ENCODE measurements at places on chromosomes 1 and 21. TPM values are rescaled to one million over a fixed set of nuclear protein-coding genes. Genes with fewer than 3 reads are reported as not detected.

GRCh38 chr1:157301477-157302198 lies 163.4 kb upstream of the ETV3 start:
- no peak overlapping the region for H3K27ac ChIP-seq
- DNase-seq = no peak
- H3K36me3 ChIP-seq = no peaks in the 10 kb centered on the region
- no peak overlapping the region for H3K4me3 ChIP-seq
- no peaks in the 10 kb centered on the region for H3K4me1 ChIP-seq

DNA sequence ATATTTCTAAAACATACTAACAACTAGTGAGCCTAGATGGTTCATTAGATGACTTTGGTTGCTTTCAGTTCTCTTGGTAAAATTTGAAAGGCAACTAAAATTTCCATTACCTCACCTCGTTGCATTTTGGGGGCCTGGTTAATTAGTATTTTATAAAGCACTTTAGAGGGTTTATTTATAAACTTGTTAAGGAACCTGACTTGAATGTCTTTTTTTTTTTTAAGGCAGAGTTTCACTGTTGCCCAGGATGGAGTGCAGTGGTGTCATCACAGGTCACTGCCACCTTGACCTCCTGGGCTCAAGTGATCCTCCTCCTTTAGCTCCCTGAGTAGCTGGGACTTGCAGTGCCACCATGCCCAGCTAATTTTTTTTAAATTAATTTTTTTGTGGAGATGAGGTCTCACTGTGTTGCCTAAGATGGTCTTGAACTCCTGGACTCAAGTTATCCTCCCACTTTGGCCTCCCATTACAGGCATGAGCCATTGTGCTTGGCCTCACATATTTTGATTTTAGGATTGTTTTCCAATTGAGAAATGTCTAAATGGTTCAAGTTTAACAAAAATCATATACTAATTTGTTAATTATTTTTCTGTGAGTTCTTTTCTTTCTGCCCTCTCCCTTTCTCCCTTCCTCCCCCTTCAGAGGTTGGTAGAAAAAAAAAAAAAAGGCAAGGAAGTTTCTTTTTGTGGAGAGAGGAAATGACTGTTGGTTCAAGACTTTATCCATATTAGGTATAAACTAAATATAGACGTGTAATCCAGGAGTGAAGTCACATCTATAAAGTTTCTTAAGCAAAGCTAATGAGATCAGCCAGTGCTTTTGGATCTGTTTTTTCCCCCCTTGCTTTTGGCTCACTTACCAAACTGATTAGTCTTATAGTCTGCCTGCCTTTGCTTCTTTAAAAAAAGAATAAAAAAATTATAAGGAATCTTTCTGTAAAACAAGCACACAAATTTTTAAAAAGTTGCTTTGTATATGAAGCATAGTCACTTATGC lies 24.7 kb downstream of the CLIC4 start:
- no peaks in the 10 kb centered on the region for H3K36me3 ChIP-seq
- H3K27ac ChIP-seq = no peak overlapping the region
- peaks cover 26% of the 10 kb centered on the region for H3K4me1 ChIP-seq
- no peaks in the 10 kb centered on the region for H3K27me3 ChIP-seq
- no peak overlapping the region for H3K4me3 ChIP-seq

GRCh38 chr1:215568299-215568692 lies 1.2 kb downstream of the KCTD3 start:
- no peak for DNase-seq
- H3K4me3 ChIP-seq = peak overlapping the region; percentile 96
- H3K4me1 ChIP-seq = peaks cover 38% of the 10 kb centered on the region
- no peaks in the 10 kb centered on the region for H3K27me3 ChIP-seq
- peak overlapping the region; percentile 95 for H3K27ac ChIP-seq

DNA sequence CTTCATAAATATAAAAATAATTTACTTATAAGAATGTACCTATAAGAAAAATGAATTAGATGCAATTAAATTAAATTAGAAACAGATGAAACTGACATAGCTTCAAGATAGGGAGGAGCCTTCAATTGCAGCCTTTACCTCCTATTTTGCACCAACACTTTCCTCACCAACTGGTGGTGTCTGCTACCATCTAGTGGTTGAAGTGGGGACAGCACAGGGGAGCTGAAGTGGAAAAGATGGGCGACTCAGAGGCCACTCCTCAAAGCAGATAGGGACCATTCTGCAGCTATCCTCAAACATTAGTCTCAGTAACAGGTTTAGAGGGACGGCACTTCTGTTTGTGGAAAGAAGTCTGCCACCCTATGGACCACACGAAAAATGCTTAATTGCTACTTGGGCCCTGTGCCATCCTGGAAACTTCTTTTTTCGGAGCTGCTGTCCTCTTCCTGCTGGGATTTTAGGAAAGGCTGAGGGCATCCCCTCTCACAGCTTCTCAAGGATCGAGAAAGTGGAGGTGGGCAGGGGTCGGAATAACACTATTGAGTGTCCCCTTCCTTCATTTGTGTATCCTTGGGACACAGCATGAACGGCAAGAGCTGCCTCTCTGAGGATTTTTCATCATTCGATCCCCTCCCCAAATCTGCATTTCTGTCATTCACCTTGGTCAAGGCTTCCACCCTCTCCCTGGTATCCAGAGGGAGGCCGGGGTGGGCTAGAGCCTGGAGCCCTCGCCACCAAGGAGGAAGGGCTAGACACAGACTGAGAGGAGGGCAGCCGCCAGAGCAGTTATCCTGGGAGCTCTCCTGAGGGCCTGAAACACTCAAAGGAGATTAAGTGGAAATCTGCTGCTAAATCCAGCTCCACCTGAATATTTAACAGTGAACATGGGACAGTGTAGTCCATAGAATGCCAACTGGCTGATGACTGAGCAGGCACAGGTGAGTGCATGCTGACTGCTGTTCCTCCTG lies 9.6 kb downstream of the PROK1 start:
- H3K36me3 ChIP-seq = no peaks in the 10 kb centered on the region
- DNase-seq = peak; percentile 92
- no peaks in the 10 kb centered on the region for H3K27me3 ChIP-seq
- H3K27ac ChIP-seq = no peak overlapping the region
- H3K4me1 ChIP-seq = no peaks in the 10 kb centered on the region

DNA sequence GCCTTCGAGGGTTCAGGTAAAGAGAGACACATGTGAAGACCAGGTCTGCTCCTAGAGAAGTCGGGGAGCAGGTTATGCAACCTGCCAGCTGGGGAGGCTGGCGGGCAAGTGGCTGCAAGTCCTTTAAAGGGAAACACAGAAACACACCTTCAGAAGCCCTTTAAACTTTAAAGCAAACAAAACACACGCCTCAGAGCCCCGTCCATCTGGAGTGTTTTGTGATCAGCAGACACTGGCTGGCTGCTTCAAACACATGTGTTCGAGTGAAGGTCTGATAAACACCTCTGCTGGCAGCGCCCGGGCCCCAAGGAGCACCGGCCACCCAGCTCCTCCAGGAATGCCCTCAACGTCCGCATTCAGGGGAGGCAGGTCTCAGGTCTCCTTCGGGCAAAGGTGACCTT lies 15.2 kb downstream of the RIPK4 start:
- no peak for DNase-seq
- H3K27ac ChIP-seq = no peak overlapping the region
- H3K4me1 ChIP-seq = peaks cover 52% of the 10 kb centered on the region
- H3K27me3 ChIP-seq = no peaks in the 10 kb centered on the region
- H3K36me3 ChIP-seq = no peaks in the 10 kb centered on the region

Gene NTNG1
- total RNA-seq = 1.3 TPM

Gene PLA2G2F
- total RNA-seq = not detected

Gene USP16
- total RNA-seq = 31.7 TPM

Gene OLIG2
- total RNA-seq = 5.4 TPM
